ENCODE measurements at places on chromosomes 12 and 14.
A peak's percentile ranks its signal among the peaks of the same experiment; 100 is the strongest.

DNA sequence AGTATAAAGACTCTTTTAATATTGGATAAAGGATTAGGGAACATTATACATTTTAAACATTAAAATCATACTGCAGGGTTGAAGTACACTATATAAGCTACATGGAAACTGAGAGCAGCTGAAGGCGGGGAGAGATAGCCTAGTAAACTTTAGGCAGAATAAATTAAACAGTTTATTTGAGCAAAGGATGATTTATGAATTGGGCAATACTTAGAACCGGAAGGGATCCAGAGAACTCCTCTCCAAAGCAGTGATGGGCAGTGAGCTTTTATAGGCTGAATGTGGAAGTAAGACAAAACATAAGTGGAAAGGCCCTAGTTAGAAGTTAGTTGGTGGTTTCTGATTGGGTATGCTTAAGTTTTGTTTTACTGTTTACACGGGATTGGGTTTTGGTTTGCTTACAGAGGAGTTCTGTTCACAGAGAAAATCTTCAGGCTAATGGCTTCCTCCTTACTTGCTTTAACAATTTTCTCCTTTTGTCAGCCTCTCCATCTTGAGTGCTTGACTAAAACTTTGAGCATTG lies 18.9 kb downstream of the LEMD3 start:
- no peak for DNase-seq

GRCh38 chr12:92059960-92060359 lies 85.7 kb downstream of the BTG1 start:
- peak; percentile 73 for DNase-seq

DNA sequence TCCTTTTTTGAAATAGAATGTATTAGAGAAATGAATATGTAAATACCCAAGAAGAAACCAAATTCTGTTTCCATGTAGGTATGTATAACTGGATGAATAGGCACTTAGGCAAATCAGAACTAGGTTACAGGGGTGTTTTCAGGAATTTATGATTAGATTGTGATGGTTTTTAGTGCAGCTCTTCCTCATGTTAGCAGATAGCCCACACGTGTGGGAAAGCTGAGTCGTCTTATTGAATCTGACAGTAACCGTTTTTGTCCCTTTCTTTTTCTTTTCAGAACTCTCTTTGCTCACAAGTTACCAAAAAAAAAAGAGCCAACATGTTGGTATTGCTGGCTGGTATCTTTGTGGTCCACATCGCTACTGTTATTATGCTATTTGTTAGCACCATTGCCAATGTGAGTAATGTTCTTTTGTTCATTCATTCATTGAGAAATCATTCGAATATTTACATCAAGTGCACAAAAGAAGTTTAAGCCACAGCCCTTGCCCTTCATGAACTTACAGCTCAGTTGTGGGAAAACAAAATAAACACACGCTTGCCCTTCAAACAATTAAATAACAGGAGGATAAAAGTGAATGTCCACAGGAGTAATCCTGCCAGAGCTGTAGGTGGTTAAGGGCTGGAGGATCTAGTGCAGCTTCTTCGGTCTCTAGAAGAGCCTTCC lies 14.8 kb downstream of the EMP1 start:
- DNase-seq = no peak

DNA sequence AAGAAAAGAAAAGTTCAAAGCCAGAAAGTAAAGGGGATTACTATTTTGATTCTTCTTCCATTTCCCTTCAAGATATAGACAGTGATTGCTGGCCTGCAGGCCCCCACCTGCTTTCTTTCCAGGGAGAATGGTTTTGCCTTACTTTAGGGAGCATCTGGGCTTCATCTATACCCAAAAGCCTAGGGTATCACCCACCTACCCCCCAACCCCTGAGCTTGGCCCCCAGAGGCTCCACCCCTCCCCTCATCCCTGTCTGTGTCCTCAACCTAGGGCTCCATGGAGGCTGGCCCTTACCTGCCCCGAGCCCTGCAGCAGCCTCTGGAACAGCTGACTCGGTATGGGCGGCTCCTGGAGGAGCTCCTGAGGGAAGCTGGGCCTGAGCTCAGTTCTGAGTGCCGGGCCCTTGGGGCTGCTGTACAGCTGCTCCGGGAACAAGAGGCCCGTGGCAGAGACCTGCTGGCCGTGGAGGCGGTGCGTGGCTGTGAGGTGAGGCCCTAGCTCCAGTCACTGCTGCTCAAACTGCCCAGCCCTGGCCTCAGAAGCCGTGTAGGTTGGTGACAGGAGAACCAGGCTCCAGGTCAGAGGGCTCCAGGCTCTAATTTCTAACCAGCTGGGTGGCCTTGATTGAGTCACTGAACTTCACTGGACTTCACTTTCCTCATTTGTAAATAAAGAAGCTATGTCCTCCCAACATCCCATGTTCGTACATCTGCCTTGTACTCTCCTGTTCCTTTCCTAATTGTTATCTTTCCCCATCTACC lies 13.6 kb downstream of the ARHGEF40 start:
- no peak for DNase-seq

- peak; percentile 31 for DNase-seq
These were observed 345.9 kb upstream of the RGS6 start for GRCh38 chr14:71586131-71586897.

- no peak for DNase-seq
These were observed 11.8 kb downstream of the NACA start for GRCh38 chr12:56713345-56713744.
